ENCODE measurements at places on chromosomes 6 and 20. TPM values are rescaled to one million over a fixed set of nuclear protein-coding genes. Genes with fewer than 3 reads are reported as not detected.

Gene CALHM4
- not detected for total RNA-seq

GRCh38 chr20:34473262-34473883 lies 42.8 kb upstream of the DYNLRB1 start:
- no peaks in the 10 kb centered on the region for H3K27me3 ChIP-seq
- H3K4me1 ChIP-seq = peaks cover 8% of the 10 kb centered on the region
- peak; percentile 64 for DNase-seq
- no peak overlapping the region for H3K27ac ChIP-seq
- H3K36me3 ChIP-seq = peaks cover 22% of the 10 kb centered on the region

GRCh38 chr6:133546098-133546497 lies 304.9 kb downstream of the EYA4 start:
- no peak for DNase-seq
- no peaks in the 10 kb centered on the region for H3K4me1 ChIP-seq
- peaks cover 6% of the 10 kb centered on the region for H3K27me3 ChIP-seq

DNA sequence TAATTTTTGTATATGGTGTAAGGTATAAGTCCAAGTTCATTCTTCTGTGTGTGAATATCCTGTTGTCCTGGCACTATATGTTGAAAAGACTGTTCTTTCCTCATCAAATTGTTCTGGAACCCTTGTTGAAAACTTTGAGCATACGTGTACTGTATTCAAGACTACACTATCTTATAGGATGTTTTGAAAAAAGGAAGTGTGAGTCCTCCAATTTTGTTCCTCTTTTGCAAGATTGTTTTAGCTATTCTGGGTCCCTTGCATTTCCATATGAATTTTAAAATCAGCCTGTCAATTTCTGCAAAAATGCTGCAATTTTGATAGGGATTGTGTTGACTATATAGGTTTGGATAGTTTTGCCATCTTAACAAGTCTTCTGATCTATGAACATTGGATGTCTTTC lies 195.2 kb downstream of the BACH2 start:
- DNase-seq = no peak
- peaks cover 10% of the 10 kb centered on the region for H3K36me3 ChIP-seq
- H3K27me3 ChIP-seq = peaks cover 5% of the 10 kb centered on the region
- H3K27ac ChIP-seq = no peak overlapping the region
- H3K4me1 ChIP-seq = peaks cover 67% of the 10 kb centered on the region

- no peak overlapping the region for H3K27ac ChIP-seq
- DNase-seq = no peak
- no peaks in the 10 kb centered on the region for H3K36me3 ChIP-seq
- H3K27me3 ChIP-seq = peaks cover 4% of the 10 kb centered on the region
These were observed 172.0 kb downstream of the SCP2D1 start for GRCh38 chr20:18985551-18985950.
